Right atrium auricular region (tissue), 2 donors: ENCODE measurements at places on chromosomes 3 and 15.
A peak's percentile ranks its signal among the peaks of the same experiment; 100 is the strongest.

DNA sequence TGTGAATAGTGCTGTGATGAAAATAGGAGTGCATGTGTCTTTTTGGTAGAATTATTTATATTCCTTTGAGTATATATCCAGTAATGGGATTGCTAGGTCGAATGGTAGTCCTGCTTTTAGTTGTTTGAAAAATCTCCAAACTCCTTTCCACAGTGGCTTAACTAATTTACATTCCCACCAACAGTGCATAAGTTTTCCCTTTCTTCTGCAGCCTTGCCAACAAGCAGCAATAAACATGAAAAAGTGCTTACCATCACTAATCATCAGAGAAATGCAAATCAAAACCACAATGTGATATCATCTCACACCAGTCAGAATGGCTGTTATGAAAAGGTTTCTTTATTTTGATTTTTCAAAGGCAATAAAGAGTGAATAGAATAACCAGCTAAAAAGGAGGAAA, 1105.9 kb downstream of the NAALADL2 start:
- no peak for DNase-seq

GRCh38 chr3:31405515-31405914, 127.2 kb upstream of the STT3B start:
- DNase-seq, result no peak

GRCh38 chr15:65561934-65562333, 31.7 kb downstream of the HACD3 start:
- no peak for DNase-seq

DNA sequence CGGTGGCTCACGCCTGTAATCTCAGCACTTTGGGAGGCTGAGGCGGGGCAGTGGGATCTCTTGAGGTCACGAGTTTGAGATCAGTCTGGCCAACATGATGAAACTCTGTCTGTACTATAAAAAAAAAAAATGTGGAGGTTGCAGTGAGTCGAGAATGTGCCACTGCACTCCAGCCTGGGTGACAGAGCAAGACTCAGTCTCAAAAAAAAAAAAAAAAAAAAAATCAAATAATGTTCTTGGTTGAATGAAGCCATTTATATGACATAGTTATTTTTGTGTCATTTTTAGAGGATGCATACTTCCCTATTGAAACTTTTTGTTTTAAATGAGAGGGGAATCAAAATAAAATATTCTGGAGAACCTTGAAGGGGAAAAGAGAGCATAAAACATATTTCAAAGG, 3.1 kb downstream of the HMCES start:
- no peak for DNase-seq

DNA sequence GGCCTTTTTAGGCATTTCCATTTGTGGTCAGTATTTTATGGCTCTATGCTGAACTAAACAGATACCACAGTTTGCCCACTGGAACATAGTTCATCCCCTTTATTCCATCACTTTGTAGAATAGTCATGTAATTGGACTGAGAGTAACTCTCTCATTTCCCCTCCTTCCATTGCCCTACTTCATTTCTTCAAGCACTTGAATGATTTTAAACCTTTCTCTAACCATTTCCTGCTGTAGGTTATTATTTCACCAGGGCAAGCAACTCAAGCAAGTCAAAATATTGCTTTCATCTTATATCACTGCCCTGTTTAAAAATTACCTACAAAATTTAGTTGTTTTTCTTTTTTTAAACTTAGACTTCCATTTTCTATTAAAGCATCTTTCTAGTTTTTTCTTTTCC, 177.0 kb downstream of the RAP2B start:
- DNase-seq, result no peak

DNA sequence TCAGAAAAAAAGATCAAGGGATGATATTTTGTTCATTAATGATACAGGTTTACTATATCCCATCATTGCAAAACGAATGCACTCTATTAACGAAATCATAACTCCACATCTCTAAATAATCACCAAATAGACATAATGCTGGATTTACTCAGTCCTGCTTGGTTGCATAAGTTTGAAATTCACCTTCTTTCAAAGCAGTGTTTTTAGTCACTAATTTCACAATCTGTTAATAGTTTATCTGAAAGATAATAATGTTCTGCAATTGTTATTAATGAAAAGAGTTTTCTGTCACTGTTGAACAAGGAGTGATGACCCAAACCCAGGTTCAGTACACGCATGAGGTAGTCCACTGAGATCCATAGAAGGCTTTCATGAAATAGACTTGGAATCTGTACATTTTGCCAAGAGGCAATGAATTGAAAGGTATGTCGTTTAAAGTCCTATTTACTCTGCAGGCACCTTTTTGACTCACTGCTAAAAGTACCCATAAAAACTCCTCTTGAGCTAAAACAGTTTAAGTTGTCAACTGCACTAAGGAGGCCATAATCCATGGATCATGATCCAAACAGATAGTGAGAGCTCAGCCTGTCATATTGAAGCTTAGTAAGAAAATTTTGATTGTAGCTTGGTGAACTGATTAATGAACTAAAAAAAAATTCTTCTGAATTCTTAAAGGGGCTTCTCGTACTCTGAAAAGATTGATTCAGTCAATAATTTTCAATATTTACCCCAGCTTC, 75.6 kb upstream of the MBNL1 start:
- DNase-seq, result no peak

- DNase-seq, result peak; percentile 44
Observed at GRCh38 chr15:100779331-100780207, 100.1 kb upstream of the ALDH1A3 start.

GRCh38 chr3:31613177-31613576, 80.5 kb downstream of the STT3B start:
- DNase-seq, result no peak

GRCh38 chr15:45064386-45064785, 41.4 kb downstream of the SORD start:
- DNase-seq, result no peak
